ENCODE measurements at places on chromosomes 12 and 14. TPM values are rescaled to one million over a fixed set of nuclear protein-coding genes. Genes with fewer than 3 reads are reported as not detected.

DNA sequence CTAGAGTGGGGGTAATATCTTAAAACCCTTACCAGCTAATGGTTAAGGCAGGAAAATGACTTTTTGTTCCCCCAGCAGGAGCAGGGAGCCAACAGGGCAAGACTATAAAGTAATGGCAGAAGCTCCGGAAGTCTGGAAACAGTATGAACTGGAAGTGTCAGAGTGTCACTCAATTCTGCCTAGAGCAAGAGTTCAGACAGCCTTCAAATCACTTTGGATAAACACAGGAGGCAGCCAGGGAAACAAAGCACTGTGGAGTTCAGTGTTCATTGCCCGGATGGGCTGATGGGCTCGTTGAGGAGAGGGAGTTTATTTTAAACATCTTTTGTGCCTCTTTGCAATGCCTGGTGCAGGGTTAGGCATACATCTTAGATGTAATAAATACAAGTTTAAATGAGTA lies 16.5 kb upstream of the DYRK2 start:
- H3K4me1 ChIP-seq: no peaks in the 10 kb centered on the region
- no peak for DNase-seq
- no peak overlapping the region for H3K27ac ChIP-seq
- H3K4me3 ChIP-seq: no peak overlapping the region
- no peaks in the 10 kb centered on the region for H3K36me3 ChIP-seq

Gene YARS2
- total RNA-seq: 14.5 TPM

DNA sequence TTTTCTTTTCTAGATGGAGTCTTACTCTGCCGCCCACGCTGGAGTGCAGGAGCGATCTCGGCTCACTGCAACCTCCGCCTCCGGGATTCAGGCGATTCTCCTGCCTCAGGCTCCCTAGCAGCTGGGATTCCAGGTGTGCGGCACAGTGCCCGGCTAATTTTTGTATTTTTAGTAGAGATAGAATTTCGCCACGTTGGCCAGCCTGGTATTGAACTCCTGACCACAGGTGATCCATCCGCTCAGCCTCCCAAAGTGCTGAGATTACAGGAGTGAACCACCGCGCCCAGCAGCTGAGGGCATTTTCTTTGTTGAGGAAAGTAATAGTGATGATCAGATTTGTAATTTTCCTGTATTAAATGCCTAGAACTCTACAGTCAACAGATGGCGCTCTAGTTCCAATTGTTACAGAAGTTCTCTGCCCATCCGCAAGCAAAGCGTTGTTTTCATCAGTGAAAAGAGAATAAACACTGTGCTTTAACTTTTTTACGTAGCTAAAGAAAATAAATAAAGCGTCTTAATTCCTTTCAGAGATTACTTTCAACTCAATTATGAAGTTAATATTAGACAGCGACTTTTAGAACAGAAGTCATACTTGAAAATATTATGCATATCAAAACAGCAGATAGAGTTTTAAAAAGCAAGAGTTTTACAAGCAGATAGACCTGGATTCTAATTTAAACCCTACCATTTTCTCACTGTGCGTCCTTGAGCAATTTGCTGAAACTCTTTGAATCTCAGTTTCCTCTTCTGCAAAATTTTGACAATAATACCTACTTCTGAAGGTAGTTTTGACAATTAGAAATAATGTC lies 335.1 kb downstream of the DUSP6 start:
- H3K4me1 ChIP-seq: no peaks in the 10 kb centered on the region
- H3K4me3 ChIP-seq: no peak overlapping the region
- no peak overlapping the region for H3K27ac ChIP-seq
- no peaks in the 10 kb centered on the region for H3K36me3 ChIP-seq
- DNase-seq: peak; percentile 61

- peaks cover 31% of the 10 kb centered on the region for H3K4me1 ChIP-seq
- peak; percentile 91 for DNase-seq
- H3K27me3 ChIP-seq: no peaks in the 10 kb centered on the region
- H3K4me3 ChIP-seq: peak within 1 kb of the TSS; percentile 36
- peak within 1 kb of the TSS; percentile 83 for H3K27ac ChIP-seq
- no peaks in the 10 kb centered on the region for H3K36me3 ChIP-seq
These were observed at the start of gene BDKRB2 for GRCh38 chr14:96204151-96205058. BDKRB2 (plus strand) TSS chr14:96204839; CDS start chr14:96237108, 32,269 bp downstream.

- H3K36me3 ChIP-seq: no peaks in the 10 kb centered on the region
- H3K27ac ChIP-seq: peak overlapping the region; percentile 8
- no peak overlapping the region for H3K4me3 ChIP-seq
- H3K4me1 ChIP-seq: no peaks in the 10 kb centered on the region
- no peaks in the 10 kb centered on the region for H3K27me3 ChIP-seq
- DNase-seq: no peak
These were observed 128.1 kb downstream of the ITPR2 start for GRCh38 chr12:26704684-26705460.

GRCh38 chr14:100381395-100382105 lies 58.4 kb downstream of the SLC25A47 start:
- H3K36me3 ChIP-seq: peaks cover 21% of the 10 kb centered on the region
- DNase-seq: no peak
- H3K4me1 ChIP-seq: peaks cover 20% of the 10 kb centered on the region

GRCh38 chr12:65510584-65511050 lies 232.1 kb downstream of the MSRB3 start:
- H3K27ac ChIP-seq: no peak overlapping the region
- no peaks in the 10 kb centered on the region for H3K36me3 ChIP-seq
- DNase-seq: no peak
- H3K27me3 ChIP-seq: no peaks in the 10 kb centered on the region
- no peak overlapping the region for H3K4me3 ChIP-seq
- peaks cover 20% of the 10 kb centered on the region for H3K4me1 ChIP-seq

DNA sequence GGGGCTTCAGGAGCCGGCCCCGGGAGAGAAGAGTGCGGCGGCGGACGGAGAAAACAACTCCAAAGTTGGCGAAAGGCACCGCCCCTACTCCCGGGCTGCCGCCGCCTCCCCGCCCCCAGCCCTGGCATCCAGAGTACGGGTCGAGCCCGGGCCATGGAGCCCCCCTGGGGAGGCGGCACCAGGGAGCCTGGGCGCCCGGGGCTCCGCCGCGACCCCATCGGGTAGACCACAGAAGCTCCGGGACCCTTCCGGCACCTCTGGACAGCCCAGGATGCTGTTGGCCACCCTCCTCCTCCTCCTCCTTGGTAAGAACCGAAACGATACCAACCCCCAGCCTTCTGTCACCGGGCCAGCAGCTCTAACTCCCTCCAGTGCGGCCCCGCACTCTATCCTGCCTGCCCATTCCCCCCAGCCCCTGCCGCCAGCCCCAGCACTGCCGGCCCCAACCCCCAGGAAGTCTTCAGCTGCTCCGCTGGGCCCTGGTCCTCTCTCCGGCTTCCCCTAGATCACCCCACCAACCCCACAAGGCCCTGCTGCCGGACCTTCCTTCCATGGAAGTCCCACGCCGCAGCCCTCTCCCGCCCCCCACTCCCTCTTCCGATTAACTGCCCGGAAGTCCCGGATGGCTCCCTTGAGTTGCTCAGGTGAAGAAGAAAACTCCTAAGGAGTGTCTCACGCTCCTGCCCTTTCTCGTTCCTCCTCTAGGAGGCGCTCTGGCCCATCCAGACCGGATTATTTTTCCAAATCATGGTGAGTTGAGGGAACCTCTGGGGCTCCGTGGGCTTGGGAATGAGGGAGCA lies 693 bp downstream of the LRP10 start:
- H3K4me1 ChIP-seq: peaks cover 49% of the 10 kb centered on the region
- peak overlapping the region; percentile 99 for H3K27ac ChIP-seq
- H3K27me3 ChIP-seq: no peaks in the 10 kb centered on the region
- H3K4me3 ChIP-seq: peak overlapping the region; percentile 90
- peaks cover 37% of the 10 kb centered on the region for H3K36me3 ChIP-seq
- DNase-seq: peak; percentile 93

GRCh38 chr12:1913377-1914113 lies 4.9 kb downstream of the CACNA2D4 start:
- no peak overlapping the region for H3K27ac ChIP-seq
- H3K36me3 ChIP-seq: no peaks in the 10 kb centered on the region
- DNase-seq: no peak
- H3K4me1 ChIP-seq: no peaks in the 10 kb centered on the region
- H3K4me3 ChIP-seq: no peak overlapping the region

DNA sequence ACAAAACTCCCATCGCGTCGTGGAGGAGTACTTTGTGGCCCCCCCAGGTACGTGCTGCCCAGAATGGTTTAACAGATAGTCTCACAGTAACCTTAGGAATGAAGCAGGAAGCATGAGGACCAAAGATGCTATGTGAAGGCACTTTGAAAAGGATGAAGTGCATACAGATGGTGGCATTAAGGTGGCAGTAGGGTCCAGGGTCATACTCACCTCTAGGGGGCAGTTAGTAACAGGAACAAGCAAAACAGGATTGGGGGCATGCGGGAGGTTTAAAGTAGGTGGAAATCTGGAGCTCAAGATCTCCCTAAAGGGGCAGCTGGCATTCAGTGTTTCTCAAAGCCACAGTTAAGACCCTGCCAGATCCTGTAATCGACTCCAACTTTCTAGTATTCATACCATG lies 10.9 kb downstream of the GATC start:
- peaks cover 34% of the 10 kb centered on the region for H3K36me3 ChIP-seq
- H3K4me3 ChIP-seq: no peak overlapping the region
- no peaks in the 10 kb centered on the region for H3K4me1 ChIP-seq
- H3K27me3 ChIP-seq: no peaks in the 10 kb centered on the region
- no peak for DNase-seq
- no peak overlapping the region for H3K27ac ChIP-seq

DNA sequence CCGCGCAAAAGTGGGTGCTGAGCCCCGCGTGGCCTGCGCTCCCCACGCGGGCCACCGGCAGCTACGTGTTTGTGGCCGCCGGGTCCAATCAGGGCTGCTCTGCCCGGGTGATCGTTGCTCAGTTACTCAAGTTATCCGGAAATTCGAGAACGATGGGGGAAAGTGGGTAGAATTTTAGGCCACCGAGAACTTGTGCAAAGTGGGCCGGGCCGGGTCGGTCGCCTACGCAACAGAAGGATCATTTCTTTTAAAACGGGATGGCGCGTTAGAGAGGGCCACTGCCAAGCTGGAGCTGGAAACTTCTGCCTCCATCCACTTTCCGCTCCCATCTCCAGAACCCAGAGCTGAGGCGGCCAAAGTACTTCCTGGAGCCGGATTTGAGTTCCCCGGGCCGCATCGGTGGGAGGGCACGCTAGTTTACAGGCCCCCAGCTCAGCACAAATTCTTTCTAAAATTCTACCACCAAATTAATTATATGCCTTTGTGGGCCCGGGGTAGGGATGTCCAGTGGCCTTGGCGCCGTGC lies 3.5 kb downstream of the RFX4 start:
- H3K4me3 ChIP-seq: peak overlapping the region; percentile 20
- H3K27ac ChIP-seq: no peak overlapping the region
- H3K36me3 ChIP-seq: no peaks in the 10 kb centered on the region
- peaks cover 81% of the 10 kb centered on the region for H3K27me3 ChIP-seq

GRCh38 chr12:89671469-89671868 lies 37.2 kb downstream of the ATP2B1 start:
- no peaks in the 10 kb centered on the region for H3K36me3 ChIP-seq
- H3K4me3 ChIP-seq: no peak overlapping the region
- DNase-seq: no peak
- peaks cover 21% of the 10 kb centered on the region for H3K4me1 ChIP-seq
- H3K27me3 ChIP-seq: no peaks in the 10 kb centered on the region

DNA sequence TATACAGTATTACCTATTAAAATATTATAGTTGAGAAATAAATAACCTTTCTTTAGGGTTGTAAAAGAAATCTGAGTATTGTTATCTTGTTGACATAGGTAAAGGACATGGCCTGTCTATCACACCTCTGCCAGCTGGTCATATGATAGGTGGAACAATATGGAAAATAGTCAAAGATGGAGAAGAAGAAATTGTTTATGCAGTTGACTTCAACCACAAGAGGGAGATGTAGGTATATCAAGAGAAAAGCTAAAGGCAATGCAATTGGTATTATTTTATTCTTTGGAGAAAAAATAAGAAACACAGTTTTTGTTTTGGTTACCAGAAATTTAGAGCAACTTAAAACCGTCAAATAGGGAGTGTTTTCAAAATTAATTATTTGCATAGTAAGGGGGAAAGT lies 13.5 kb downstream of the CPSF2 start:
- peaks cover 6% of the 10 kb centered on the region for H3K36me3 ChIP-seq
- H3K4me1 ChIP-seq: no peaks in the 10 kb centered on the region
- no peak overlapping the region for H3K4me3 ChIP-seq

Gene IFNG-AS1
- total RNA-seq: not detected

DNA sequence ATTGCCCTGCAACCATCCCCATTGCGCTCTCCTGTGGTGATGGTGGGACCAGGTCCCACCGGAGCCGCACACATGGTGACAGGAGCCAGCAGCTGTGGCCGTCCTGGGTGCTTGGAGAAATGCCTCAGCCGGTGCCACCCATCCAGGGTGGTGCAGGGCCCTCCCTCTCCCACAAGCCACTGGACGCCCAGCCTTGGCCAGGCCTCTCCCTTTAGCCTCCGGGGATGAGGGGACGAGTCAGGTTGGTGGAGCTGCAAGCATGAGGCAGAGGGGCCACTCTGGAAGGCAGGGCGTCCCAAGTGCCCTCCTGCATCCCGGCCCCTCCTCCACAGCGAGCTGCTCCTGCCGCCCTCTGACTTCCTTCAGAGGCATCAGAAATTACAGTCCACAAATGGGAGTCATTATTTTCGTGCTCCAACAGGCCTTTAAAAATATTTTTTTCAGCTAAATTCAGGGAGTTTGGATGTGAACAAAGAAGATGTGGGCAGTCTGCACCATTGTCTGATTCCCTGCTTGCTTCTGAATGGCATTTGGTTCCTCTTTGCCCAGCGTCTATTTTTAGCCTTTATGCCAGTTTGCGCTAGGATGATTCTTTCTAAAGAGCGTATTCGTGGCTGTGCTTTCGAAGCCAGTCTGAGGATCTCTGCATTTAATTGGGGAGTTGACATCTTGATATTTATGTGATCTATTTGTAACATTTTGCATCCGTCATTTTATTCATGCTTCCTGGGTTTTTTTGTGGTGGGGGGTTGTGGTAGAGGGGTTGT lies 189.4 kb downstream of the ADGRD1 start:
- no peak overlapping the region for H3K4me3 ChIP-seq
- no peaks in the 10 kb centered on the region for H3K4me1 ChIP-seq
- DNase-seq: peak; percentile 60
- no peak overlapping the region for H3K27ac ChIP-seq
- no peaks in the 10 kb centered on the region for H3K36me3 ChIP-seq
- no peaks in the 10 kb centered on the region for H3K27me3 ChIP-seq

Gene CDCA4
- 5.7 TPM for total RNA-seq
